ENCODE measurements at places on chromosomes 1 and 21. TPM values are rescaled to one million over a fixed set of nuclear protein-coding genes. Genes with fewer than 3 reads are reported as not detected.

DNA sequence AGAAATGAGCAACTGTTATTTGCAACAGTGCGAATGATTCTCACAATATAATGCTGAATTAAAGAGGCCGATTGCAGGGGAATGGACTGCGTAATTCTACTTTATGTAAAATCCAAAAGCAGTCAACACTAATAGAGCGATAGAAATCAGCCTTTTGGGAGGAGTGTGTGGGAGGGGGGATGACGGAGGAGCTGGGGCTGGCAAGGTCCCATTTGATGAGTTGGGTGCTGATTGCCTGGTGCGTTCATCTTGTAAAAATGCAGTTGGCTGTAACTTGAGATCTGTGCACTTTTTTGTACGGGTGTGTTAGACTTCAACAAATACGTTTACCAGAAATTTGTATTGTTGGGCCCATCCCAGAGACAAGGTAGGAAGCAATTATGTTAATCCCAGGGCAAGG is 20.7 kb downstream of the TNFRSF8 start:
- DNase-seq = no peak

TNFRSF14 gene
- 40.9 TPM for total RNA-seq

GRIK3 gene
- not detected for total RNA-seq

AADACL3 gene
- total RNA-seq = not detected

DNA sequence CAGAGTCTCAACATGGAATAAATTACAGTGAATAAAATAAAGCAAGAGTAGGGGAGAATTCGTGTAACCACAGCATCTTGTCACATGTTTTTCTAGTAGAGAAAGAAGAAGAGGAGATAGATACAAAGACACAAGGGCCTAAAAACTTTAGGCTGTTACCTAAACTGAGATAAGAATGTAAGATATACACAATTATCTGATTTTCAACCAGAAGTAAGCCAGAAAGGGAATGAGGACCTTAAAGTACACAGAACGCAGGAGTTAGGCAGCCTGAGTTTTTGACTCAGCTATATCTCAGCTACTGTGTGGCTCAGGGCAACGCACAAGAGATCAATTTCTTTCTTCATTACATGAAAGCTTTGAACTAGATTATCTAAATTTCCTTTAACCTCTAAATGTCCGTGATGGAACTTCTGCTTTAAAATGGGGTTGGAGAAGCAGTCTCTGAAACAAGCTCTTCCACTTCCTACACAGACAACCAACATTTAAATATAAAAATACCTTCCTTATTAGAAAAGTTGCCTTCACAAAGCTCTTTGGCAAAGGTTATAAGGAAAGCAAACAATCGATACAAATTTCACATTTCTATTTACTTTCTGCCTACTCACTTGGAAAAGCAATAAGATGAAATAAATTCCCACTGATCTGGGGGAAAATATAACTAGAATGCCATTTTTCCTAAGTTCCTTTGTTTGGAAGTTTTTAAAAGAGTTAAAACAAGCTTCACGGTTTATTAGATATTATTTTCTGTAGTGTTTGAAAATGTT is 5.2 kb upstream of the RGS13 start:
- DNase-seq = no peak

PAPPA2 gene
- not detected for total RNA-seq

TTC22 gene
- total RNA-seq = not detected

IGFN1 gene
- not detected for total RNA-seq

- DNase-seq = peak; percentile 25
Measured at GRCh38 chr1:23393706-23394105, 24.1 kb upstream of the ZNF436 start.

HPCAL4 gene
- not detected for total RNA-seq

AVPR1B gene
- total RNA-seq = not detected

VANGL1 gene
- total RNA-seq = 24.8 TPM

DNA sequence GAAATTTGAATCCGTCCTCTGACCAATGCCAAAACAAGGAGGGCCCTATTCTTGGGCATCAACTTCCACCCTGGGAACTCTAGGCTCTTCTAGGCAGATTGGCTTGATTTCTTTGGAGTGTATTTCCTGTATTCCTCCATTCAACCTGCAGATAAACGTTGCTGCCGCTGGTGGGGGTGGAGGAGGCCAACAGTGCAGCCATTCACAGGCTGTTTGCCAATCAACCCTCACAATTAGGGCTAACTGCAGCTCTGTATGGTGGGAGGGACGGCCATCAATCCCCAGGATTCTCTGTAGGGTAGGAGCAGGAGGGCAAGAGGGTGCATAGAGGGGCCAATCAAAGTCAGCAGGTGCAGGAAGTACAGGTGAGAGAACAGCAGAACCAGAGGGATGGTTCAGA is 273.1 kb upstream of the PROX1 start:
- DNase-seq = no peak

DNA sequence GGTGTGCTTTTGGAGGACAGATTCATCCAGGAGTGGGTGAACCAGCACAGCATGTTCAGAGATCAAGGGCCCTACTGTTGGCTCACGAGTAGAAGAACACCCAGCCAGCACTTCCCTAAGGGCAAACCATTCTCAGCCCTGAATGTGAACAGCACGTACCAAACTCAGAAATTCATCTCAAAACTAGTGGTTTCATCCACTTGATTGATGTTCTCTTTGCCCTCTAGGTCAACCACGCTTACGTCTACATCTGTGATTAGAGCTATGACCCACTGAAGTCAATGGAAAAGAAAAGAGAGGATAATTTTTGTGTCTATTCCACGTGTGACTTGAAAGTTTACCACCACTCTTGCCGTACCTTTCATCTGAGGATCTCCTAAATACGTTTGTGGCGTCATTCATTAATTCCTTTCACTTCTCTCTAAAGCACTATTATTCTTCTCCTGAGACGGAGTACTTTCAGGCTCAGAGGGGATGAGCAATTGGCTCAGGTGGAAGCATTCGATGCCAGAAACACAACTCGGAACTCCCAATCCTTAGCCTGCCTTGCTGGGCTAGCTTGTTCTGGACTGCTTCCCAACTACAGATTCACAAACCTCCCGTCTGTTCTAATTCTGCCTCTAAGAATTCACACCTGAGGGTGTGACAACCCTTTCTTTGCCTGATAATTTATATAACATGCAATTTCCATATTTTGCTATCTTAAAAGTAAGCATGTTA is 57.3 kb upstream of the HIVEP3 start:
- DNase-seq = no peak

GRCh38 chr1:17251701-17252376 is 2.9 kb downstream of the PADI3 start:
- DNase-seq = peak; percentile 43

Measured in endothelial cell of umbilical vein (primary cell).